ENCODE measurements at places on chromosomes 3 and 15.

- DNase-seq: no peak
These were observed 62.0 kb downstream of the ESYT3 start for GRCh38 chr3:138496436-138496835.

DNA sequence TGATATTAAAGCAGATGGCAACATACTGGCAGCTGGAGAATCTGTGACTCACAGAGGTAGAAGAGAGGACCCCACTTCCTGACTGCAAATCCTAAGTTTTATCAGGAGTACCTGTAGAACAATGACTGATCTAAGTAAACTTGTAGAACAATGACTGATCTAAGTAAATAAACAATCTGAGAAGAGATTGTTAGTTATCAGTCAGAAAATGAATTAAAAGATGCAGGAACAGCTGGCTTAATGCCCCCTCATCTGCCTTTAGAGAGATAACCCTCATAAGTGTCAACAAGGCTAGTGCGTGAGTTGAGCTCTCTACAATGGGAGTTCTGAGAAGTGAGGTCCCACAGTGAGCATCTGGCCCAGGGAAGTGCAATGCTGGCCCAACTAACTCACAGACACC, 14.6 kb downstream of the ACAD11 start:
- no peak for DNase-seq

GRCh38 chr15:68277131-68277602, 378 bp upstream of the FEM1B start:
- peak; percentile 78 for DNase-seq

DNA sequence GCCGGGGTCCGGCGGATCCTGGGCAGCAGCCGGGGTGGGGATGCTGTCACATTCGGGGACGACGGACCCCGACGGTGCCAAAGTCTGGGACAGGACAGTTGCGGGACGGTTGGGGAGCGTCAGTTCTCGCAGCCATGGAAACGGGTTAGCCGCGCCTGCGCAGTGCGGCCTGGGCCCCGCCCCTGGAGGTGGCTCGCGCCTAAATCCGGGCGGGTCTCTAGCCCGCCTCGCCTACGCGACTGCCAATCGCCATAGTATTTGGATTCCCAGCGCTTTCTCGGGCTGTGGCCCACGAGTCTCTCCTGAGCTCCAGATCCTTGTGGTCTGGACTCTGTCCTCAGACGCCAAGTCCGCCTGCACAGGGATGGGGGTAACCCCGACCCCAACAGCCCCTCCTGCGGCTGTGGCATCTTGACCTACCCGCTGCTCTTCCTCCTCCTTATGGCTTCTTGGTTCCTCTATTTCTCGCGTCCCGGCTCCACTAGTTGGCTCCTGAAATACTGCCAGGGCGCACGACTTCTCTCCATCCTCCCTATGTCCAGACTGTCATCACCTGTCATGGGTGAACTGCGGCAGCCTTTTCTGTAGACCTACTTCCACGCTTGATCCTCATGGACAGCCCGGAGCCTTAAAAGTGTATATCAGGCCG, at the start of gene ZMYND10:
ZMYND10 (minus strand) TSS at position 147 of the 649 bp plus-strand sequence. CDS start 153 bp downstream, outside the sequence.
- no peak for DNase-seq

Data from G401 (cell line).